ENCODE measurements at places on chromosomes 11 and 22.

GRCh38 chr22:48443680-48444079 lies 1384.0 kb downstream of the BRD1 start:
- no peaks in the 10 kb centered on the region for H3K36me3 ChIP-seq
- H3K4me1 ChIP-seq: no peaks in the 10 kb centered on the region
- no peaks in the 10 kb centered on the region for H3K27me3 ChIP-seq
- H3K4me3 ChIP-seq: no peak overlapping the region
- DNase-seq: no peak
- H3K27ac ChIP-seq: no peak overlapping the region

- no peaks in the 10 kb centered on the region for H3K36me3 ChIP-seq
- no peaks in the 10 kb centered on the region for H3K27me3 ChIP-seq
- DNase-seq: no peak
- no peaks in the 10 kb centered on the region for H3K4me1 ChIP-seq
- H3K4me3 ChIP-seq: no peak overlapping the region
- H3K27ac ChIP-seq: no peak overlapping the region
Measured at GRCh38 chr11:43994196-43994595, 51.8 kb downstream of the C11orf96 start.

GRCh38 chr11:10878408-10879214 lies 20.8 kb upstream of the ZBED5 start:
- H3K27me3 ChIP-seq: no peaks in the 10 kb centered on the region
- no peak overlapping the region for H3K4me3 ChIP-seq
- H3K4me1 ChIP-seq: no peaks in the 10 kb centered on the region
- H3K36me3 ChIP-seq: no peaks in the 10 kb centered on the region
- no peak overlapping the region for H3K27ac ChIP-seq

GRCh38 chr11:132036220-132036619 lies 665.8 kb downstream of the NTM start:
- no peak overlapping the region for H3K27ac ChIP-seq
- no peaks in the 10 kb centered on the region for H3K27me3 ChIP-seq
- DNase-seq: no peak
- peaks cover 16% of the 10 kb centered on the region for H3K4me1 ChIP-seq
- H3K36me3 ChIP-seq: no peaks in the 10 kb centered on the region

- H3K4me3 ChIP-seq: peak overlapping the region; percentile 34
- no peaks in the 10 kb centered on the region for H3K36me3 ChIP-seq
- peak overlapping the region; percentile 55 for H3K27ac ChIP-seq
- DNase-seq: no peak
Measured at GRCh38 chr22:39021552-39022250, 774 bp downstream of the APOBEC3D start.

DNA sequence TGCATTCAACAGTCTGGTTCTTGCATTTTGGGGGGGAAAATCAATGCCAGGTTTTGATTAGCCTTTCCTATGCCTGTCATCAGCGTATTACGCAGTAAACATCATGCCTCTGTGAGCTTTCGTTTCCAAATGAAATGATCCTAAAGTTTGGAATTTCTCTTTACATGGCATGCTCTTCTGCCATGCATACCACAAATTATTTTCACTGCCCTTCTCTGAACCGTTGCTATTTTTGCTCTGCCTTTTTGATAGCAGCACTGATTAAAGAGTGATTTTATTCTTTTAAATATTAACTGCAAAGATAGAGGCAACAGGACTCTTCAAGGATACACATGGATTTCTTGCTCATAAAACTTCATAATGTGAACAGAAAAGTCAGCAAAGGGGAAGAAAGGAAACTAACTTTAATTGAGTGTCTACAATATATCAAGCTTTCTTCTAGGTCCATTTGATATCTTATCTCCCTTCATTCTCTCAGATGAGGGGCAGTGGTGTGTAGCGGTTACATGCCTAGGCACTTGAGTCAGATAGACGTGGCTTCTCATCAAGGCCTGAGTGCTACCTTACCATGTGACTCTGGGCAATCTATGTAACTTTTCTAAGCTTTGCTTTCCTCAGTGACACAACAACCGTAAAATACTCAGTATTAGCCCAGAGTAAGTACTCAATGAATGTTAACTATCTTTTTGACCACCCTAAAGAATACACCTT lies 25.0 kb upstream of the FZD4 start:
- H3K27me3 ChIP-seq: no peaks in the 10 kb centered on the region
- H3K4me1 ChIP-seq: peaks cover 23% of the 10 kb centered on the region
- DNase-seq: no peak
- H3K36me3 ChIP-seq: no peaks in the 10 kb centered on the region
- H3K4me3 ChIP-seq: no peak overlapping the region

DNA sequence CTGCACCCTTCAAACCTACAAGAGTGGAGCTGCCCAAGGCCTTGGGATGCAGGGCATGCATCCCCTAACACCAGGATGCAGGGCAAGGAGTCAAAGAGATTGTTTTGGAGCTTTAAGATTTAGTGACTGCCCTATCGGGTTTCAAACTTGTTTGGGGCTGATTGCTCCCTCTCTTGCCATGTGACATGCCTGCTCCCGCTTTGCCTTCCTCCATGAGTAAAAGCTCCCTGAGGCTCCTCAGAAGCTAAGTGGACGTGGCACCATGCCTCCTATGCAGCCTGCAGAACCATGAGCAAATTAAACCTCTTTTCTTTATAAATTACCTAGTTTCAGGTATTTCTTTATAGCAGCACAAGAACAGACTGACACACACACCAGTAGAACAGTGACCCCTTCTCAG lies 15.8 kb upstream of the CSF2RB start:
- no peak overlapping the region for H3K4me3 ChIP-seq
- DNase-seq: no peak
- no peak overlapping the region for H3K27ac ChIP-seq
- H3K36me3 ChIP-seq: no peaks in the 10 kb centered on the region
- H3K27me3 ChIP-seq: peaks cover 39% of the 10 kb centered on the region
- H3K4me1 ChIP-seq: no peaks in the 10 kb centered on the region

- H3K4me1 ChIP-seq: no peaks in the 10 kb centered on the region
- no peak overlapping the region for H3K27ac ChIP-seq
- H3K36me3 ChIP-seq: peaks cover 21% of the 10 kb centered on the region
- no peaks in the 10 kb centered on the region for H3K27me3 ChIP-seq
- H3K4me3 ChIP-seq: no peak overlapping the region
Measured at GRCh38 chr11:71463331-71464211, 10.6 kb downstream of the NADSYN1 start.

GRCh38 chr22:46355369-46355995 lies 20.0 kb downstream of the TRMU start:
- DNase-seq: peak; percentile 81
- no peak overlapping the region for H3K4me3 ChIP-seq
- peaks cover 32% of the 10 kb centered on the region for H3K36me3 ChIP-seq
- H3K27me3 ChIP-seq: no peaks in the 10 kb centered on the region

DNA sequence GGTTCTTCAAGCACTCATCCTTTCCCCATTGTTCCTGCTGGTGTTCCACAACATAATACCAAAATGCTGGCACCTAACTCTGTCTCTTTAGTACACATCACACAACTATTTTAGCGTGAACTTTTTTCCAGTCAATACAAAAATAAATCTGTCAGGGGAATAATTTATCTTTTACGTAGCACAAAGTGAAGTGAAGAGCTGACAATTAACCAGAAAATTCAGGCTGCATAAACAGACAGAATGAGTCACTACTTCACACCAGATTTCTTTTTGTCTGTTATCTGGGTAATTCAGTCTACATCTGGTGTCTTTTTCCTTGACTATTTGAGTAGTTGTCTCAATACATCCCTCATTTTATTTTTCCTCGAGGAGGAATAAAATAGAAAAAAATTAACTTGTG lies 7.9 kb upstream of the ETS1 start:
- peaks cover 84% of the 10 kb centered on the region for H3K27me3 ChIP-seq
- H3K36me3 ChIP-seq: no peaks in the 10 kb centered on the region
- H3K27ac ChIP-seq: no peak overlapping the region
- peaks cover 9% of the 10 kb centered on the region for H3K4me1 ChIP-seq
- DNase-seq: peak; percentile 41

DNA sequence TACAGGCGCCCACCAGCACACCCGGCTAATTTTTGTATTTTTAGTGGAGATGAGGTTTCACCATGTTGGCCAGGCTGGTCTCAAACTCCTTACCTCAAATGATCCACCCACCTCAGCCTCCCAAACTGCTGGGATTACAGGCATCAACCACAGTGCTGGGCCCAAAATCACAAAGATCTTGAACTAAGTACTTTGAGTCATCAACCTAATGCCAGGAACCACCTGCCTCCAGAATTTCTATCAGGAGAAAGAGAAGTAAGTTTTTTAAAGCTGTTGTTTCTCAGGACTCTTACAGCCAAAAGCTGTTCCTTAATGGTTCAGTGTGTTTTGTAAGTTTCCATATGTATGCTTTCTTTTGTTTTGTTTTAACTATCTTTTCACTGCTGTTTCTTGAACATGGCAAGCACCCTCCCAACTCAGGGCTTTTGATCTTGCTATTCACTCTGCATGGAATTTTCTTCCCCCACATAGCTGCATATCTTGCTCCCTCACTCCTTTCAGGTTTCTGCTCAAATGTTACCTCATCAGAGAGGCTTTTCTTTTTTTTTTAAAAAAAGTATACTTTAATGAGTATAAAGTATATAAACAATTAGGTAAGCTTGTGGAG lies 6.0 kb upstream of the PAK1 start:
- no peaks in the 10 kb centered on the region for H3K36me3 ChIP-seq
- DNase-seq: no peak
- no peaks in the 10 kb centered on the region for H3K27me3 ChIP-seq

DNA sequence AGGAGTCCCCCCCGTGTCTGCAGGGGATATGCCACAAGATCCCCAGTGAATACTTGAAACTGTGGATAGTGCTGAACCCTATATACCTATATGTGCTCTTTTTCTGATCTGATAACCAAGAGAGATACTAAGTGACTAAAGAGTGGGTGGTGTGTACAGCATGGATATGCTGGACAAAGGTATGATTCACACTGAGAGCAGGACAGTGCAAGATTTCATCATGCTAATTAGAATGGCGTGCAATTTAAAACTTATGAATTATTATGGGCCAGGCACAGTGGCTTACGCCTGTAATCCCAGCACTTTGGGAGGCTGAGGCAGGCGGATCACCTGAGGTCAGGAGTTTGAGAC lies 90.2 kb upstream of the ALKBH3 start:
- H3K36me3 ChIP-seq: peaks cover 11% of the 10 kb centered on the region
- H3K27ac ChIP-seq: no peak overlapping the region
- no peaks in the 10 kb centered on the region for H3K27me3 ChIP-seq
- DNase-seq: no peak

- no peak overlapping the region for H3K27ac ChIP-seq
- H3K4me1 ChIP-seq: no peaks in the 10 kb centered on the region
- peaks cover 3% of the 10 kb centered on the region for H3K36me3 ChIP-seq
- no peaks in the 10 kb centered on the region for H3K27me3 ChIP-seq
Measured at GRCh38 chr22:31099841-31100761, 7.3 kb downstream of the SELENOM start.

GRCh38 chr22:37179126-37179470 lies 8.9 kb downstream of the C1QTNF6 start:
- no peaks in the 10 kb centered on the region for H3K36me3 ChIP-seq
- H3K4me1 ChIP-seq: no peaks in the 10 kb centered on the region
- DNase-seq: no peak
- no peaks in the 10 kb centered on the region for H3K27me3 ChIP-seq

- no peak overlapping the region for H3K27ac ChIP-seq
- no peak overlapping the region for H3K4me3 ChIP-seq
- H3K36me3 ChIP-seq: no peaks in the 10 kb centered on the region
- DNase-seq: no peak
- no peaks in the 10 kb centered on the region for H3K4me1 ChIP-seq
- H3K27me3 ChIP-seq: no peaks in the 10 kb centered on the region
Measured at GRCh38 chr11:73995247-73995646, 12.6 kb upstream of the UCP2 start.

- H3K4me1 ChIP-seq: no peaks in the 10 kb centered on the region
- H3K27ac ChIP-seq: no peak overlapping the region
Measured at GRCh38 chr11:50098186-50098725, 65.6 kb downstream of the OR4C45 start.

DNA sequence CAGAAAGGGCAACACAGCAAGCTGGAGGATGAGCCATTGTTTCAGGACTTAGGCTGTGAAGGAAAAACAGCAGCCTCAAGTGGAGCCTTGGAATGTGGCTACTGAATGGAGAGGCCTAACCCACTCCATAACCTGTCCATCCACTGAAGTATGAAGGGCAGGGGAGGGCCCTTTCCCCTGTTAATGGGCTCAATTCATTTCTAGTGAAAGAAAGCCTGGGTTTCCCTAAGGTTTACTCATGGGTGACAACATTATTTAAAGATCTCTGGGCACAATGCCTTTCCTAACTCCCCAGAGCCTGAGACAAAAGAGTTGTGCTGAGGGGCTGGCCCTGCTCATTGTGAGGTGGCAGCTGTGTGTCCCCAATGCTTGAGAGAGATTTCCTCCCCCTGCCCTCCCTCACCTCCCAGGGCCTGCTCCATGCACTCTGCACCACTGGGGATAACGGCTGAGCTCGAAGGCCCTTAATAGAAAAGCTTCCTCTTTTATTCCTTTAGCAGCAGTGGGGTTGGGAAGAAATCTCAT lies 83.8 kb downstream of the ME3 start:
- peak; percentile 30 for DNase-seq
- H3K27me3 ChIP-seq: no peaks in the 10 kb centered on the region
- no peaks in the 10 kb centered on the region for H3K36me3 ChIP-seq
- peaks cover 12% of the 10 kb centered on the region for H3K4me1 ChIP-seq
- H3K4me3 ChIP-seq: no peak overlapping the region

DNA sequence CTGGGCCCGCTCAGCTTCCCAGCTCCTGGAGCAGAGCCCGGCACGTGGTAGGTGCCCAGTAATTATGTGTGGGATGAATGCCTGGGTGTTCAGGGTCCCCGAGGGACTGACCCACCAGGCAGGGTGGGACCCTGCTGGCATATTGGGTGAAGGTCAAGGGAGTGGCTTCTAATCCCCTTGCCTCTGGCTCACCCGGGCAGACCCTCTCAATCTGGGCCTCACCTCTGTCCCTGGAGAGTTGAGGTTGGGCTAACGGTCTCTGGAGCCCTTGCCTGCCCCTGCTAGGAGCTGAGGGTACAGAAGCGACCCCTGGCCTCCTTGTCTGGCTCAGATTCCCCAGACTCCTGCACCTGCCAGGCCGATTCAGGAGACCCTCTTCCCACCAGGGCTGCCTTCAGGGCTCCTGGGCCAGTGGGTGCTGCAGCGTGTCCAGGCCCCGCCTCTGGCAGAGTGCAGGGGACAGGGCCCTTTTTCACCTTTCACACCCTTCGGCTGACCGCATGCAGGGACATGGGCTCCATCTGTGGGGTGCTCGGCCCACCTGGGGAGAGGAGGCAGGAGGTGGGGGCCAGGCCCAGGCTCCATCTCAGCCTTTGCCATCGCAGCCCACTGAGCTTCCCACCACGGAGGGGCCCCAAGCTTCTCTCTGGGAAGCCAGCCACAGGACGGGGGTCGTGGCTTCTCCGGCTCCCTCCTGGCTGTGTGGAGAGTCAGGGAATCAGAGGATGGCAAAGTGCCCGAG lies 3.8 kb upstream of the CTSD start:
- no peaks in the 10 kb centered on the region for H3K4me1 ChIP-seq
- no peaks in the 10 kb centered on the region for H3K27me3 ChIP-seq
- no peak overlapping the region for H3K4me3 ChIP-seq
- no peak overlapping the region for H3K27ac ChIP-seq
- no peak for DNase-seq

DNA sequence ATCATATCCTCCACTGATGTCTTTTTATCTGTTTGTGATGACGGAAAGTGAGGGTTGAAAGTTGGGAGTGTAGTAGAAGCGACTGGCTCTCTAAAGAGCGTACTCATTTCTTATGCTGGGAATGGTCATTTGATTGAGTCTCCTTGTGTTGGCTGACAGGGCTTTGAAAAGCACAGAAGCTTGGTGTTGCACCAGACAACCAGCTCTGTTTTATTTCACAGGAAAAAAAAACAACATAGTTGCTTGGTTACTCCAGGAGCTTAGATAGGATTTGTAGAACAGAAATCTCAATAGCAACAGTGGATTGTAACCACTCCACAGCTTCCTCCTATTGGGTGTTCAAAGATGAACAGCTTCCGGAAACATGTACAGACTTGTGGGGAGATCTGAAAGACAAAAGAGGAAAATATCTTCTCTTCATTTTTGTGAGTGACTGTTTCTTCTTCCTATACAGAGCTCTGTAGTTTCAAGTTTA lies 2.7 kb downstream of the RBM14 start:
- H3K4me1 ChIP-seq: peaks cover 22% of the 10 kb centered on the region
- H3K36me3 ChIP-seq: peaks cover 55% of the 10 kb centered on the region
